ENCODE measurements at places on chromosomes 3 and 15.

DNA sequence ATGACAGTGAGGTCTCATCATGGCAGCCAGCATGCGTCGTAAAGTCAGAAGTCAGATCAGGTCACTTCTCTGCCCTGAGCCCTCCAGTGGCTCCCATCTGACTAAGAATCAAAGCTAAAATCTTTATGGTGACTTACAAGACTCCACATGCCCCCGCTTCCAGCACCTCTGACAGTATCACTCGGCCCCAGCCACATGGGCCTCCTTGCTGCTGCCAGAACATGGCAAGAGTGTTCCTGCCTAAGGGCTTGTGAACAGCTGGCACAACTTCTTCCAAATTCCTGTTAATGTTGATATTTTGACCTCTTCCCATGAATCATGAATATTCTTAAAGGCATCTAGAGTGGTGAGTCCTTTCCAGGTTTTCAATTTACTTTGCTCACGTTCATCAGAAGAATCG lies 20.5 kb downstream of the POLR2M start:
- no peak for DNase-seq

- DNase-seq: no peak
Observed at GRCh38 chr15:78906316-78906620, 33.6 kb downstream of the MORF4L1 start.

DNA sequence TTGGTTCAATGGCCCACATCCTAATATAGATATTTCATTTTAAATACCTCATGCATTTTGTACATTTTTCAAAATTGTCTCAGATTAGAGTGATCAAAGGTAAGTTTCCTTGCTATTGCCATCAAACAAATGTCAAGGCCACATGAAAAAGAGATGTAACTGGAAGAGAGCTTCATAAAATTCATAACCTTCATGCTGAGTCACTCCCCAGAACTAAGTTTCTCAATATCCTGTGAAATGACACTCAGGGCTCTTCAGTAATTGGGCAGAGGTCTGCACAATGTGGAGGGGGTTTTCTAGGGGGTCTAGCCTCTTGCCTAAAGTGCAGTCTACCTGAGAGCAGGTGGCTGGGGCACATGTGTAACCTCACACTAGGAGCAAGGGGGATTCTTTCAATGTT lies 152.2 kb upstream of the SLC2A2 start:
- DNase-seq: no peak

DNA sequence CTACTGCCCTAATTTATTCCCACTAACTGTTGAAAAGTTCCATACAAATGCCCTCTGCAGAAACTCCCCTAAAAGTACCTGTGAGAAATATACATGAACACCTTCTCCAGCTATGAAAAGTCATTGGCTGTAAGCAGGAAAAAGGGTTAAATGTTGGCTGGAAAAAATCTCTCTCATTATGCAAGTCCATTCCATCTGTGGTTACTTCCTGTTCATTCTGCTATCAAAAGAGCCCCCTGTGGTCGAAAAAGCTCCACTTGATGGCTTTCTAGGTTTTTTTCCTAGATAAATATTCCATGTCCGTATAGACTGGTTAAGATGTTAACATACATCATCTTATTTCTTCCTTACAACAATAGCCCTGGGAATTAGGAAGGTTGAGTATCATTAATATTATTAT lies 56.2 kb upstream of the AKAP13 start:
- DNase-seq: no peak

GRCh38 chr3:10444511-10444910 lies 60.9 kb downstream of the ATP2B2 start:
- no peak for DNase-seq
